Left cardiac atrium (tissue), 4 donors: ENCODE measurements at places on chromosomes 2 and 18.
A peak's percentile ranks its signal among the peaks of the same experiment; 100 is the strongest.

DNA sequence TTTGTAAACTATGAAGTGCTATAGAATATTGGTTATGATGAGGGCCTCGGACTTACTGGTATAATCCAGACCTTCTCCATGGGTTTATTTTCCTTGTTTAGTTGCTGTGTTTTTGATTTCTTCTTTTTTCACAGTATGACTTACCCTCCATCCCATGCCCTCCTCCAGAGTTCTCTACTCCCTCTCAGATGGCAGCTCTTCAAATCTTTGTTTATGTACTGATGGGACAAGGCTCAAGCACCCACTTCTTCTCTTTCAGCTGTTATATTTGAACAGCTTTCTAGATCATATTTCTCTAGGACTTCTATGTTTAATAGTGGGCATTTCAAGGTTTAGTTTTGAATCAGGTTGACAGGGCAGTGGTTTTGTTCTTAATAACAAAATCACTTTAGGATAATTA is 43.9 kb downstream of the CLIP4 start:
- DNase-seq = no peak

GRCh38 chr2:118492335-118492734 is 355.1 kb downstream of the EN1 start:
- DNase-seq = no peak

GRCh38 chr2:2014251-2014771 is 270.0 kb upstream of the PXDN start:
- peak; percentile 72 for DNase-seq

DNA sequence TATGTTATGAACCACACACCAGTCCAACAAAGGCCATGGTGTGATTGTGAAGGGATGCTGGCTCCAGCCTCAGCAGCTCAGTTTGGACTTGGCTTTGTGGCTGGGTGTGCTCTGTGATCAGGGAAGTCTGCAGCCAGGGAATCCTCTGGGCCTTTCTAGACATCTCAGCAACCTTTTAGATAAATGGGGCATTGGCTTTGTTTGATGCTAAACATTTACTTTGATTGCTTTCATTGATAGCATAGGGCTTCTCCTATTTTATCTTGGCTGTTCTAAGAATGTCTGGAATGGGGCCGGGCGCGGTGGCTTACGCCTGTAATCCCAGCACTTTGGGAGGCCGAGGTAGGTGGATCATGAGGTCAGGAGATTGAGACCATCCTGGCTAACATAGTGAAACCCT is 104.5 kb downstream of the VAPA start:
- DNase-seq = no peak

GRCh38 chr2:45781464-45781811 is 130.0 kb downstream of the PRKCE start:
- no peak for DNase-seq

DNA sequence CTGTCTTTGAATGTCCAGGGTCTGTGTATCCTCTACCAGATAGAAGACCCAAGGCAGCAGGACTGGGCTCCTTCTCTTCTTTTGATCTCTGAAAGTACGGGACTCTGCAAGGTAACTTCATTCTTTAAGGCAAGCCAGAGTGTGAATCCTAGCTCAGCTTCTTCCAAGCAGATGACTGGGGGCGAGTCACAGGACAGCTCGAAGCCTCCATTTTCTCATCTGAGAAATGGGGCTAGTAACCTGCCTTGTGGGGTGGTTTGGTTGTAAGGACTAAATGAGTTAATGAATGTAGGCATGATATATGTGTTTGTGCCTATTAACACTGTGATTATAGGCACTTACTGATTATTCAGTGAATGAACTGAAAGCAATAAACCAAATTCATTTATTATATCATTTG is 46.7 kb downstream of the DGKD start:
- no peak for DNase-seq

DNA sequence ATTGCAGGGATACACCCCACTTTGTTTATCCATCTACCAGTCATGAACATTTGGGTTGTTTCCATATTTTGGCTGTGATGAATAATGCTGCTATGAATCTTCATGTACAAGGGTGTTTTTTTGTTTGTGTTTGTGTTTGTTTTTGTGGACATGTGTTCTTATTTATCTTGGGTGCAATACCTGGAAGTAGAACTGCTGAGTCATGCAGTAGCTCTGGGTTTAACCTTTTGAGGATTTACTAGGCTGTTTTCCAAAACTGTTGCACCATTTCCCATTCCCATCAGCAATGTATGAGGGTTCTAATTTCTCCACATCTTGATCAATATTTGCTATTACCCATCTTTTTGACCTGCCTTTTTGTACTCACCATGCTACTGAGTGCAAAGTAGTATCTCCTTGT is 140.0 kb upstream of the CYP1B1 start:
- DNase-seq = no peak

GRCh38 chr18:8224576-8224975 is 384.7 kb upstream of the RAB12 start:
- DNase-seq = no peak

- DNase-seq = no peak
These were observed 37.0 kb upstream of the MPP4 start for GRCh38 chr2:201735486-201735885.
